ENCODE measurements at places on chromosomes 2 and 18.
A peak's percentile ranks its signal among the peaks of the same experiment; 100 is the strongest.

DNA sequence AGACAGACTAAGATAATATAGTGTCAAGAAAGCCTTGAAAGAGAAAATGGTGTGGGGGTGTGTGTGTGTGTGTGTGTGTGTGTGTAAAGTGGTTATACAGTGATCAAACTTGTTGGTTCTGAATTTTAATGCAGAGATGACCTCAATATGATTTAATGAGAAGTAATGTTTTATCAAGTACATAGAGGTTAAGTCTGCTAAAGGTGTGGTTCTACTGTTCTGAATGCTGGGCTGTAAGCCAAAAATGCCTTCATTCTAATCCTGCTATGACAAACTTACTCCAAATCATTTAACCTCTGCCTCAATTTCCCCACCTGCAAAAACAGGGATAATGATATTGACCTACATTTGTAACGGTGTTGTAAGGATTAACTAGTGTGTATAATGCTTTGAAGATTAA, 87.9 kb downstream of the WDPCP start:
- DNase-seq: no peak

DNA sequence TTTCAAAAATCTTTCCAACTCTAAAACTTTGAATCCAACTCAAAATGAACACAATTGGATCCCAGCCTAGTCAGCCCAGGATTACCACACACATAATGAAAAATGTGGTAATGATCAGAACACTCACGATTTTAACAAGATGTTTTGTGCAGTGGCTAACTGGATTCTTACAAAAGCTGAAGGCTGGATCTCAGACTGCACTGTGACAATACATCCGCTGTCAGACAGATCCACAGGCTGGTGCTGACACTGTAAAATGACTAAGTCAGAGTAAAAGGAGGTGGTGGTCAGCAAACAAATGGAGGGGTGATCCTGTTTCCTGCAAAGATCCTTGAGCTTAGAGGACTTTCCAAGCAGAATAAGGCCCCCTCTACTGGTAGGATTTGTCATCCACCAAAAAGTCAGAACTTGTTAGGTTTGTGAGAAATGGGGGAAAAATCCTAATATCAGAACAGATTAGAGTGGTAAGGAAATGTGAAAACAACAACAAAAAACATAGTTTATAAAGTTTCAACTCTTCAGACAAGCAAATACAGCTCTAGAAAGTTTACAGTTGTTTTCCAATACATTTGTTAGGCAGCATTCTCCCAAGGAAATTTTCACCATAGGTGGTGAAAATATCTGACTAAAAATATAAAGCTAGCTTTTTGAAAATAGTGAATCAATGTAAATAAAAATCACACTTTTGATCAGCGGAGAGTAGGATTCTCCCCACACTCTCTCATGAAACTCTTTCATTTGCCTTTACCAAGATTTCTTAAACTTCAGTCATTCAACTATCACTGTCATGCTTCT, 211.9 kb downstream of the AGPS start:
- DNase-seq: peak; percentile 51

GRCh38 chr2:2674831-2675230, 343.8 kb upstream of the MYT1L start:
- DNase-seq: no peak

DNA sequence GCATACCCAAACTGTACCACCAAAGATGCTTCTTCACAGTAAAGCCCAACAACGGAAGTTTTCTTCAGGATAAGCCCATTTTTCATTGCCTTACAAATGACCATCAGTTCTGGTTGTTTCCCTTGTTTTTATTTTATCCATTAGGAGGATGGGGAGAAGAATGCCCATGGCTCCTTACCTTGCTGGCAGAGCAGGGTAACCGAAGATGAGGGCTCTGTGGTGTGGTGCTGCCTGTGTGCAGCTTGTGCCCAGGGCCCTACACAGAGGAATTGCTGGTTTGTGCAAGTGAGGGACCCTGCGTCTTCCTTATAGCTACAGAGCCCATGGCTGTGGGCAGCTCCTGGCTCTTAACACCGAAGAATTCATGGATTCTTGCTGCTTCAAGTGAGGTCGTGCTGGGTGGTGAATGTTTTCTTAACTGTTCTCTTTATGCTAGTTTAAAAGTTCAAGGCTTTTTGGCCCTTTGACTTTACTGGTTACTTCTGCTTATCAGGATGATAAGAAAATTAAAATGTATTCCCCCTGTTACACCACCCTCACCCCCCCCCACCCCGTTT, 110.6 kb downstream of the MAP4K4 start:
- DNase-seq: no peak

DNA sequence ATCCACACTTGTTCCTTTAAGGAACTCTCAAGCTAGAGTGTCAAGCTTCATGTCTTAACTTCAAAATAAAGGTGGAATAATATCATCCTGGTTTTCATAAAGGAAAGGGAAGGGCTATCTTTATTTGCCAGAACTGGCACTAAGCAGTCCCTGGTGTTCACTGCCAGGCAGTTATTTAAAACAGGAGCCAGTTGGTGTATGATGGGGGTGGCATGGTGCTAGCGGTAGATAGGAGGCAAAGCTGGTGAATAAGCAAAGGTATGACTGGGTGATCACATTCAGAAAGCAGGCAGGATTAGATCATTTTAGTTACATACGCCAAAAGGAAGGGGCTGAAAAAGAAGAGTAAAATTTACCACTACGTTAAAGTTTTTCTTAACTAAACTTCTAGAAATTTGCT, 776.3 kb downstream of the BCL11A start:
- no peak for DNase-seq

DNA sequence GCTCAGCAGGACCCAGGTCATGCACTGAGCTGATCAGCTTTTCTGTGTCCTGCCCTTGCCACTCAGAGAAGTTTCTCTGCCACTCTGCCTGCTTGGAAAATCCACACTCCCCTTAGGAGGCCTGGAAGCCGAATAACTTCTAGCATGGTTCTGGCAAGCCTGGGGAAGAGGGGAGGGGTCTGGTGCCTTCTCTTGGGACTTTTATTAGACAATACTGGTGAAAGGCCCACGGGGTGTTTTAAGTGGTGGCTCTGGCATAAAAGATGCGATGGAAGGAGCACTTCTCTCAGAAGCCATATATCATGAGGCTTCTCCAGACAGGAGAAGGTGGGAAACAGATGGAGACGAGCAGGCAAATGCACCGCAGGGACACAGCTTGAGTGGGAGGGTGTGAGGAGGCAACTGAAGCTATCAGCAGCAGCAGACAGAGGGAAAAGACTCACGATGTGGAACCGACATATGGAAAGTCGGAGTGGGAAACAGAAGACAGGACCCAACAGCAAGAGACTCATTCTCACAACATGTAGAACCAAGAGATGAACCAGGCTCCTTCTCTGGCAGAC, 141.8 kb upstream of the CTNNA2 start:
- no peak for DNase-seq

- DNase-seq: no peak
Measured at GRCh38 chr18:13657974-13658373, 68.4 kb downstream of the FAM210A start.

GRCh38 chr2:18491577-18491976, 68.9 kb downstream of the RDH14 start:
- no peak for DNase-seq

- no peak for DNase-seq
Measured at GRCh38 chr2:155690785-155691184, 641.7 kb downstream of the NR4A2 start.

GRCh38 chr2:206665251-206665650, 23.0 kb downstream of the FAM237A start:
- no peak for DNase-seq

DNA sequence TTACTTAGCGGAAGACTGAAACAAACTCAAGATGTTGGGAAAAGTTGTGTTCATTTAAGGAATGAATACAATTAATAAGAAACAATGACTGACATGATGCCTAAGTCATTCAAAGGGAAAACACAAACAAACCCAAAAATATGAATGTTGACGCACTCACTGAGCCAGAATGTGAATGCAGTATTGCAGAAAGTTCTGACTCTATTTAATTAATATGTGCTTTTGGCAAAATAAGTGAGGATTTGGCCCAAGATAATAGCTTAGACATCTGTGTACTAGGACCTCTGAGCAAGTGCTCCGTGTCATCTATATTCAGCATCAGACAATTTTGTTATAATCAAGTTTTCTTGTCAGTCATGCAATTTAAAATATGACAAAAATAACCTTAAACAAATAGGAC, 1138.8 kb upstream of the NXPH2 start:
- no peak for DNase-seq

GRCh38 chr2:230250231-230250630, 24.7 kb downstream of the SP140 start:
- DNase-seq: no peak

DNA sequence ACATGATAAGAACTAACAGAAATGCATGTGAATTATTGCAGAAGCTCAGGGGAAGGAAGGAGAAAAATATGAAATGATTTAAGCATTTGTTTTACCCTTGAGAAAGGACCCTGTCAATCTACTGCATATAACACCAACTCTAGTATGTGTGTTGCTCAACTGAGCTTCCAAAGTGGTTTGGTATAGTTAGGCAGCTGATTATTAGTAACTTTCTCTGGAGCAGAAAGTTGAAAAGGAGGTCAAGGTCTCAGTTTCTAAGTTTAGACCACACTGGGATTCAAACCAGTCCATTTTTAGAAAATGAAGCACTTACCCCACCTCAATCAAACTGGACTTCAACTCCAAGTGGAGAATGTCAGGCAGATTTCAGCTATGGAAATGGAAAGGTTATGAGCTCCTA, 123.3 kb upstream of the CDC42EP3 start:
- no peak for DNase-seq

GRCh38 chr2:108905906-108906305, 83.1 kb downstream of the EDAR start:
- no peak for DNase-seq

GRCh38 chr2:111900859-111901258, 2.5 kb downstream of the MERTK start:
- no peak for DNase-seq

- DNase-seq: no peak
Measured at GRCh38 chr2:127405255-127405610, 13.0 kb upstream of the PROC start.

DNA sequence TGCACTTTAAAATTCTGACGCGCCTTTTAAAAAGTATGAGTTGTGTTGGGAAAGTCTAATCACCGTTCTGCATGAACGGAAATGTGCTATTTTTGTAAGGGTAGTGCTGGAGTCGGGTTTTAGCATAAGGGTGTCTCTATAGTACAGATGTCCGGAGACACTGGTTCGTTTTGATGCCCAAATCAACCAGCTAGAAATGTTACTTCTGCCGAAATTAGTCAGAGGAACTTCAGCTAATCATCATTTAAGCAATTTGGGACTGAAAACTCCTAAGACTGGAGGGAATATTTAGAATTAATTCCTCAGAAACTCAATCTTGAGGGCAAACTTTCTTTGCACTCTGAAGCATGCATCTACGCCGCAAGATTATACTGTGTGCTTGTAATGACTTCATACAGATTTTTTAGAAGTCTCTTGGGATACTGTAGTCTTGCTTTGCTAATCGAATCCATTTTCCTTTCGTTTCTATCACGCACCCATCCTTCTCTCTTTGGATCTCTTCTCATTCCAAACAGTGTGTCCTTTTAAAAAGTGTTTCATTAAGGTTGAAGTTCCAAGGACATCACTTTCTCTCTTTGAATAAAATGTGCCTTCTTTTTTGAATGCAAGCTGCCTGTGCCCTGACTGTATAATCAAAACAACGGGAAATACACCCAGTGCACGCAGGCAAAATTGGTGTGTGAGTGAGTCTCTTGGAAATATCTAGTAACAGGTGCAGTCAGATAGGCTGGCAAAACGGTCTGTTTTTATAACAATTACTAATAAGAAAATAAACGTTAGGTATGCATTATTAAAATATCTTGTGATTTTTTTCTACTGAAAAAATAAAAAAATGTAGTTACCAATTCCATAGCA, 270.9 kb upstream of the TCF4 start:
- DNase-seq: no peak

GRCh38 chr2:107801498-107801897, 25.2 kb upstream of the RGPD4 start:
- peak; percentile 72 for DNase-seq

DNA sequence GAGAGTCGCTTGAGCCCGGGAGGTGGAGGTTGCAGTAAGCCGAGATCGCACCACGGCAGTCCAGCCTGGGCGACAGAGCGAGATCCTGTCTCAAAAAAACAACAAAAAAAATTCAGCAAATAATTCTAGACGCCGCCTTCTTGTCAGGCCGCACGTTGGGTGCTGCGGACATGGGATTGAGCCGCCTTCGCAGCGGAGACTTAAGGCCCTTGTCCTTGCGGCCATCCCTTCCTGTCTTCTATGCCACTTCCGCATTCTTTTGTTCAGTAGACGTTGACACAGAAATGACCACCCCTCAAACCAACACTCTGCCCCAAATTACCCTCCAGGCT, 15.8 kb downstream of the PTPN18 start:
- no peak for DNase-seq

- DNase-seq: no peak
Measured at GRCh38 chr2:10717628-10718027, 3.8 kb upstream of the ATP6V1C2 start.

GRCh38 chr2:200369886-200370285, 63.4 kb downstream of the SPATS2L start:
- no peak for DNase-seq

DNA sequence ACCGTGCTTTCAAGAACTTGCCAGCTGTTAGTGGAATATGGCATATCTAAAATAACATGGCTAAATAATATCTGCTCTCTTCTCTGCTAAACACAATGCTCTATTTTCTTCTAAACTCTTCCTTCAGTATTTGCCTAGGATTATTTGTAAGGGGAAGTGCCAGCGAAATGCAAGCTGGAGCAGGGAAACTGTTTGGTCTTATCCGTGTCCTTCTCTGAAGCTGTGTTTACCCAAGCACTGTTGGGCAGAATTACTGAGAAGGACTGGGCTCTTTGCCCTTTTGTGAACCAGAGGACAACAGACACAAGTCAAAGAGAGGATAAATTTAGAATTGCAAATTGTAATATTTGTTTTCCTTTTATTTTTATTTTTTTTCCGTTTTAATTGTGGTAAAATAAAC, 23.6 kb downstream of the CPO start:
- no peak for DNase-seq

- no peak for DNase-seq
Measured at GRCh38 chr2:238725298-238725697, 122.6 kb upstream of the TWIST2 start.

DNA sequence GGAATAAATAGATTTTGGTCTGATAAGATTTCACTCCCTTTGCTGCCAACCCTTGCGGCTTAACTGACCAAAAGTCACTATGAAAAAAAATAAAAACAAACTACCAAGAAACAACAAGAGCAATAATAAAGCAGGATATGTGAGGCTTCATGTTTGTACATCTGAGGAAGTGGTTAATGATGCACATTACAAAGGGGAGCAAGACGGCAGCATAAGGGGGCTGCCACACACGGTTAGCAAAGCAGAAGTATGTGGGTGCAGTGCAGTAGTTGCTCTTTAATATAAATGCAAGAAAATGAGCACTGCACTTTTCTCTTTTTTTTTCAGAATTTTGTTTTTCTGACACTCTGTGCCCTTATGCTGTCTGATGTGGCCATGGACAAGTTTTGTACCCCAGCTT, 377.1 kb upstream of the CNTNAP5 start:
- no peak for DNase-seq

- DNase-seq: peak; percentile 67
Measured at GRCh38 chr18:66534110-66534509, 69.8 kb downstream of the CDH19 start.

GRCh38 chr18:45569566-45570275, 45.6 kb upstream of the SLC14A2 start:
- no peak for DNase-seq

Measured in NCI-H2171 treated with DMSO at 0.1 percent for 48 hours (cell line).